ENCODE measurements at places on chromosomes 13 and 19.

DNA sequence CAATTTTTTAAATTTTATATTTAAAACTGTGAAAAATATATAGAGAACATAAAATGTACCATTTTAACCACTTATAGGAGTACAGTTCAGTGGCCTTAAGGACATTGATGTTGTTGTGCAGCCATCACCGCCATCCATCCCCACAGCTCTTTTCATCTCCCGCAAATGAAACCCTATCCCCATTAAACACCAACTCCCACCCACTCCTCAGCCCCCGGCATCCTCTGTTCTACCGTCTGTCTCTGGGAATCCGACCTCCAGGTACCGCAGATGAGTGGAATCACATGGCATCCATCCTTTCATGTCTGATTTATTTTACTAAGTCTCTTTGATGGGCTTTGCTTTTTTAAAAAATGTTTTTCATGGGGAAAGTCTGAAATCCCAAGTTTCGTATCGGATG lies 23.8 kb upstream of the SMIM17 start:
- DNase-seq, result no peak

DNA sequence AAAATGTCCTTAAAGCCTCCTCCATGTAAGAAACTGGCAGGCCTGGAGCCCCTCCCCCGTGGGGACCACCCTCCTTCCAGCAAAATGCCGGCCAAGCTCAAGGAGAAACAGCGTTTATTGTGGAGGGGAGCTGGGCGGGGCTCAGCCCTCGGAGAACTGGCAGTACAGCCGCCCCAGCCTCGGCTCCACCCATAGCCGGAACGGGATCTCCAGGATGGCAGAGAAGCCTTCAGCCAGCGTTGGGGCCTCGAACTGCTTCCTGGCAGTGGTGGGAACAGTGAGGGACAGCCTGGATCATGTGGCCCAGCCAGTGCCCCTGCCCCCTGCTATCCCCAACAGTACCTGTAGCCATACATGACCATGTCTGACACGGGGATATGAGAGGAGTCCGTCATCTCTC lies 6.3 kb downstream of the PNKP start:
- DNase-seq, result peak; percentile 35

- DNase-seq, result no peak
Measured at GRCh38 chr13:114146629-114147028, 14.2 kb upstream of the RASA3 start.

DNA sequence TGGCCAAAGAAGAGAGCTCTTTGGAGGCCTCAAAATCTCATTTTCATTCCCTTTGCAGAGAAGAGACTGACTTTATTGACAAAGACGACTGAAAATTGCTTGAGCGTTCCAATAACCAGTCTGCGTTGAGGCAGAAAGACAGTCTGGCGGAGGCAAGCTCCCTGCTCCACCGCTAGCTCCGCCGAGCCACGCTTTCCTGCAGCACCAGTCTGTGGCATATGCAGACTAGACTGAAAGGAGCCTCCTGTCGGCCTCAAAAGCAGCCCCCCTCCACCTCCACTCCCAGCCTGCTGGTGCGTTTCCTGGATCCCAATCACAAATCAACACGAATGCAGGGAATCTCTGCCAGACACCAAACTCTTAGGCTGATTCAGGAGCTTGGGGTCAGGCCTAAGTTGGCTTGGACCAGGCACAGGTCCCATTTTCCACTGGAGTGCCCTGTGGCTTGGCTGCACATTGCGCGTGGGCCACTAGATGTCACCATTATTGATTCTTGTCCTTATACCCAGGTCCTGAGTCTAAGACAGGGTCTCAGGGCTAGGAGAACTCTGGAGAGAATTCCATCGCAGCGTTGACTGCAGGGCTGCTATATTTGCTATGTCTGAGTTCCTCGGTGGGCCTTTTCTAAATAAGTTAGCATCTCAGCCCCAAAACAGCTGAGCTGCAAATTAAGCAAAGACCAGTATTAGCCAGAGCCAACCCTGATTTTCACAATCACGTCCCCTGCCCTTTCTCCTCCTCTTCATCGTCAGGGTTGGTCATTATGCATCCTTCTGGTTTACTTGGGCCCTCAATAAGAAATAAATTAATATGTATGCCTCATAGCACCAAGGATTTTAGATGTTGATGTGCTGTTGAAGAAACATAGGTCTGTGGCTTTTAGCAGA lies 5.2 kb upstream of the ZNF507 start:
- DNase-seq, result peak; percentile 75

DNA sequence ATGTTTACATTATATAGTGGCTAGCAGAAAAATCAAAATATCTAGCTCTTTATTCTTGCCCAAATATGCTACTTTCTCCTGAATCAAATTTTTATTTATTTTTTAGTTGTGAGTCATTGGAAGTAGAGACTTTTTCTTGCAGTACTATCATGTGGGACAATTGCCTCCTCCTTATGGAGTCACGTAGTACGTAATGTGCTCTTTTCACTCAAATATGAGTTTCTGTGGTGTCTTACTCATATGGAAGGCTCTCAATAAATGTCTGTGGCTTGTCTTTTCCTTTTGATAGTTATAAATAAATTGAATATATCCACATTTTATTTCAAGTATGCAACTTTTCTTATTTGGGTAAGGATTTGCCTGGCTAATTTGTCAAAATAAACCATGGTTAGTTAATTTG lies 1411.0 kb upstream of the SLC10A2 start:
- no peak for DNase-seq

- no peak for DNase-seq
Measured at GRCh38 chr13:105491345-105491744, 1044.1 kb downstream of the EFNB2 start.

DNA sequence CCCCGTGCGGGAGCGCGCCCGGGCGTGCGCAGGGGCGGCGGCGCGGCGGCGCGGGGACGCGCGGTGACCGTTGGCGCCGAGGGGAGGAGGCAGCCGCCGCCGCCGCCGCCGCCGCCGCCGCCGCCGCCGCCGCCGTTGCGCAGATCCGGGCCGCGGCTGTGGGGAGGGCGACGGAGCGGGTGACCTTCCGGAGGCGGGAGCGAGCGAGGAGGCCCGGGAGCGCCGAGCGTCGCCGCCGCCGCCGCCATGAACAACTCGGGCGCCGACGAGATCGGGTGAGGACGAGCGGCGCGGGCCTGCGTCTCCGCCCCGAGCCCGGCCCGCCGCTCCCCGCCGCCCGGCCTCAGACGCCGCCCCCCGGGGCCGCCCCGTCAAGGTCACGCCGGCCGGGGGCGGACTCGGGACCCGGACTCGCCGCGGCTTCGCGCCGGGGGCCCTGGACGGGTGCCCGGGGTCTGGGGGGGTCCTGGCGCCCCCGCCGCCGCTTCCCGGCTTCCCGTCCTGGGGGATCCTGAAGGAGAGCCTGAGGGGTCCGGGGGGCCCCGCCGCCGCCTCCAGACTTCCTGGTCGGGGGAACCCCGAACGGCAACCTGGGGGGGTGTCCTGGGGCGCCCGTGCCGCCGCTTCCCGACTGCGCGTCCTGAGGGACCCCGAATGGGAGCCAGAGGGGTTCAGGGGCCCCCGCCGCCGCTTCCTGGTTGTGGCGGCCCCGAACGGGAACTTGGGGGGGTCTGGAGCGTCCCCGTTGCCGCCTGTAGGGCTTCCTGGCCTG lies at the start of gene DAZAP1:
DAZAP1 (plus strand) TSS at position 59 of the 772 bp plus-strand sequence; CDS start at position 247, 188 bp downstream.
- peak; percentile 68 for DNase-seq

GRCh38 chr13:102911336-102911735 lies 65.5 kb downstream of the ERCC5 start:
- DNase-seq, result no peak

- no peak for DNase-seq
Measured at GRCh38 chr19:49862391-49863253, 4.8 kb downstream of the PNKP start.

DNA sequence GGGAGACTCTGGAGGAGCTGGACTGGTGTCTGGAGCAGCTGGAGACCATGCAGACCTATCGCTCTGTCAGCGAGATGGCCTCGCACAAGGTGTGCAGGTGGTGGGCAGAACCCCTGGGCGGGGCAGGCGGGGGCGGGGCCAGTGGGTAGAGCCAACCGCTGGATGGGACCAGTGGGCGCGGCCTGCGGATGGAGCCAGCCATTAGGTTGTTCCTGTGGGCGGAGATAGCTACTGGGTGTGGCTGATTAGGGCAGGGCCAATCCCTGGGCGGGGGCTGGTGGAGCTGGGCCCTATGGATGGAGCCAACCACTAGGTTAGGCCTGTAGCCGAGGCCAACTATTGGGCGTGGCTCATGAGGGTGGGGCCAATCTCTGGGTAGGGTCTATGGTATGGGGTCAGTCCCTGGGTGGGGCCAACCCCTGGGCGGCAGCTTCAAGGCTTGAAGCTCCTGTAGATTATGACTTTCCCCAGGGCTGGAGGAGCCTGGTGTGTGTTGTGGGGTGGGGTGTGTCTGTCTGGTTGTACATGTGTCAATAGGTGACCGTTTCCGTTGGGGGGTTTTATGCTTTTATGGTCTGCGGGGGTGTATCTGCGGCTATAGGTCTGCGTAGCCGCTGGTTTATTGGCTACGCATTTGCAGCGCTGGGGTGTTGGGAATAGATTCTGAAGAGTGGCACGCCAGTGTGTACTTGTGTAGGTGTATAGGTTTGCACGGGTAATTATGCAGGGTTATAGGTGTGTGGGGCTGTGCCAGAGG lies 30.7 kb downstream of the PDE4A start:
- DNase-seq, result peak; percentile 18

- no peak for DNase-seq
Measured at GRCh38 chr13:106121173-106121754, 414.2 kb downstream of the EFNB2 start.

- peak; percentile 65 for DNase-seq
Measured at GRCh38 chr13:99307648-99308339, 595 bp upstream of the GPR183 start.

DNA sequence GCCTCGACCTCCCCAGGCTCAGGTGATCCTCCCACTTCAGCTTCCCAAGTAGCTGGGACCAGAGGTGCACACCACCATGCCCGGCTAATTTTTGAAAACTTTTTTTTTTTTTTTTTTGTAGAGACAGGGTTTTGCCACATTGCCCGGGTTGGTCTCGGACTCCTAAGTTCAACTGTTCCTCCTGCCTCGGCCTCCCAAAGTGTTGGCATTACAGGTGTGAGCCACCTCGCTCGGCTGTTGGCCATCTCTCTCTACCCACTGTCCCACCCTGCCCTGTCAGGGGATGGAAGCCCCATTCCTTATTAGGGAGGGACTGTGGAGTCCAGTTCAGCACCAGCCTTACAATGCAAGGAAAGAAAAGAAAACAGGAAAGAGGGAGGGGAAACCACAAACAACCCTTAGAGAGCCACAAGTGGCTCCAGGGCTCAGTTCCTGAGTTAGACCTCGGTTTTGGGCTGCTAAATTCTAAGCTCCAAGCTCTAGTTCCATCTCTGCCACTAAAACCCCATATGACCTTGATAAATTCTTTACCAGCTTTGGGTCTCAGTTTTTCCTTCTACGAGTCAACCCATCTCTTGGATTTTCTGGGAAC lies 31.7 kb downstream of the ACTL9 start:
- DNase-seq, result no peak

DNA sequence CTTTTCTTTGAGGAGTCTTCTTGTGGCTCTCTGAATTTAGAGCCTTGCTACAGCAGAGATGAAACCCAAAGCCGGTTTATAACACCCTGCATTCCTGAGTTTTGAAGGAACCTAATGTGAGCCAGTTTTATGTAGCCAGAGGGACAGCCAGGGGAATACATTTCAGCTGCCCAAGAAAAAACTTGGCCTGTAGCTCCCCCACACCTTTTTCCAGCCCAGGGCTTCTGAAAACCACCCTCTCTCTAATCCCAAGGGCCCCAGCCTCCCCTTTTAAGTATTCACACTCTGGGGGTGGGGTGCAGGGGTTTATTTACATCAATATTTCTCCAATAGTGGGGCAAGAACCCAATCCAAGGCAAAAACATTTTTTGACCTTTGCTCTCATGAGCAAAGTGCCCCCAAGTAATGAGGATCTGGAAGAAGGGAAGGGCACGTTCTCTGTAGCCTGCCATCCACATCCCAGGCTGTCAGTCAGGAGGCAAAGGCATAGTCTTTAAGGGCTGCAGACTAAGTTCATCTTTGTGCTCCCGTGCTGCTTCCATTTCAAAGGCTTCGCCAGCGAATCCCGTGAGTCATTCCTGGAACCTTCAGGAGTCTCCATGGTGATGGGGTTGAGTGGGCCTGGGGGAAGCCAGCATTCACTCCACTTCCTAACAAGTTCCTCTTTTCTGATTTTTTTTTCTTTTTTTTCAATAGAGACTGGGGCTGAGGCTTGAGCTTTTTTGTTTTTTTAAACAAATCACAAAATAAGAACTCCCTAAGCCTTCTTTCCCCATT lies 33.2 kb upstream of the MEDAG start:
- peak; percentile 74 for DNase-seq

GRCh38 chr19:29866011-29866410 lies 54.2 kb downstream of the CCNE1 start:
- DNase-seq, result no peak

DNA sequence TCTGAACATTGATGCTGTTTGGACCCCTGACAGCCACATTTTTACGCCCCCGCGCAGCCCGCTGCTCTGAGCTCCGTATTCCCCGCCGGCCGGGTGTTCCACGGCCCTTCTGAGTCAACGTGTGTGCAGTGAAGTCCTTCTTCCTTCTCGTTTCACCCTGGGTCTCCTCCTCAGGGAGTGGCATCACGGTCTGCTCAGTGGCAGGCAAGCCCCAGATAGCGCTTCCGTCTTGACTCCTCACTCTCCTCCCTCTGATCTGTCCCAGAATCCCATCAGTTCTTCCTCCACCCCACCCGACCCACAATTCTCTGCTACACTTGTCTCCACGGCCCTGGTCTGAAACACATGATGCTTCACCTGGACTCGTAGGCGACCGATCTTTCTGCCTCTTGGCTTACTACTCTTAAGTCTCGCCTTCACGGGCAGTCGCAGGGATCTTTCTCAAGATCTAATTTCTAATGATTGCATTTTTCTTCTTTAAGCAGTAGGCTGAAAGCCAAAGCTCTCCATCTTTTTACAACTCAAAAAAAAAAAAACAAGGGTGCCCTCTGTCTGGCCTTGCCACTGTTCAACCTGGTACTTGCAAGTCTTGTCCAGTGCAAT lies 33.9 kb downstream of the CCNE1 start:
- DNase-seq, result peak; percentile 36

DNA sequence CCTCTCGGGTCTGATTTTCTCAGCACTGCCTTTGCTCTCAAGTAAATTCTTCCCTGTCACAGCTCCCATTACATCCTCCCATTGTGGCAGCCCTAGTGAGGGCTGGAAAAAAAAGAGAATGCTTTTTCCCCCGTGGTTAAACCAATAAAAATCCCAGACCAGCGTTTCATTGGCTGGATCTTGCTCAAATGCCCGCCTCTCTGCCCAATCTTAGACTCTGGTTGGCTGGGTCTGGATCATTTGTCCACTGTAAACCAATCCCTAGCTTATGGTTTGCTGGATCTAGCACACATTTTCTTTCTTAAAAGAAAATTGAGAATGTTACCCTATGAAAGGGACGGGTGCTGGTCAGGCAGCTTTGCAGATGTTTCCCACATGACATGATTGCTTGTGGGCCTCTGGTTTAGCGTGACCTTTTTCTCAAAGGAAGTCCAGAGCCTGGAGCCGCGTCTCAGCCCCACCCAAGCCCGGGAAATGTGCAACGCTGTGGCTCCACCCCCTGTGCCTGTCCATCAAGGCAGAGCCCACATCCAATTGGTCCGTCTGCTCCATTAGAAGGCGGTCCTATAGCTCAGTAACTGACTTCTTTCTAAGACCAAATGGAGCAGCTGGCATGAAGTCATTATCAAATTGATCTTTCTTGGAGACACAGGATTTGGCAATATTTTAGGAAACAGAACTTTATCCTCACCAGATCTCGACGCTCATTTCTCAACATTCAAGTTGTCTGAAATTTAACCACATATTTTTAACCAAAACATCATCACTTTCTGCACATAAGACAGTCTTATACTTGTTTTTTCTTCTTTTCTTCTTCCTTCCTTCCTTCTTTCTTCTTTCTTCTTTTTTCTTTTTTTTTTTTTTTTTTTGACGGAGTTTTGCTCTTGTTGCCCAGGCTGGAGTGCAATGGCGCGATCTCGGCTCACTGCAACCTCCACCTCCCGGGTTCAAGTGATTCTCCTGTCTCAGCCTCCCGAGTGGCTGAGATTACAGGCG lies 2.6 kb upstream of the MCEMP1 start:
- peak; percentile 87 for DNase-seq

Data from AG20443 (cell line).